ENCODE measurements at places on chromosomes 2 and 18. TPM values are rescaled to one million over a fixed set of nuclear protein-coding genes. Genes with fewer than 3 reads are reported as not detected.

The C2orf81 gene
- total RNA-seq: 5.0 TPM

The MAP3K19 gene
- total RNA-seq: 0.92 TPM

The PJVK gene
- 5.9 TPM for total RNA-seq

The PECR gene
- total RNA-seq: 16.3 TPM

The FER1L5 gene
- 0.81 TPM for total RNA-seq

The CDKL4 gene
- 3.0 TPM for total RNA-seq

The IER3IP1 gene
- total RNA-seq: 8.4 TPM

The FLACC1 gene
- total RNA-seq: 10.9 TPM

The THAP4 gene
- 54.4 TPM for total RNA-seq

The UPP2 gene
- total RNA-seq: 4.1 TPM

The MPP4 gene
- total RNA-seq: 2.0 TPM
